ENCODE measurements at places on chromosomes 3 and 15.
A peak's percentile ranks its signal among the peaks of the same experiment; 100 is the strongest.

- peak; percentile 72 for DNase-seq
Measured at GRCh38 chr3:34132069-34132692, 333.8 kb downstream of the PDCD6IP start.

- no peak for DNase-seq
Measured at GRCh38 chr3:146903927-146904326, 298.8 kb upstream of the PLSCR5 start.

DNA sequence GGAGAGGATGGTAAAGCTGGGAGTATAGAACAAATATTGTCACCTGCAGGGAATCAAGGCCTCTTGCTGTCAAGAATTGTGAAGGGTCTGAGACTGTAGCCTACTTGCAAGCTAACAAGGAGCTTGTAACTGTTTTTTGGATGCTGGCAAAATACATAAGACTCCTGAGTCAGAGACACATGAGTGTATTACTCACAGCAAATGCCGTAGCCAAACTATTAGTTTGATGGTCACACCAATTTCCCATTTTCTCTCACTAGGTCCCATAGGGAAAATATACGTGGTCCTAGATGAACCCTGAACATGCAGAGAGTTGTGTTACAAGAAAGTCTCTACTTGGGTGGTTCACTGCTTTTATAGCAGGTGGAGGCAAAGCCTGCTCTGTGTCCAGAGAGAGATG lies 44.7 kb upstream of the LIPC start:
- DNase-seq = no peak

GRCh38 chr15:37481126-37481525 lies 380.8 kb upstream of the MEIS2 start:
- DNase-seq = no peak

GRCh38 chr3:186418671-186419145 lies 56.7 kb upstream of the DGKG start:
- DNase-seq = no peak

DNA sequence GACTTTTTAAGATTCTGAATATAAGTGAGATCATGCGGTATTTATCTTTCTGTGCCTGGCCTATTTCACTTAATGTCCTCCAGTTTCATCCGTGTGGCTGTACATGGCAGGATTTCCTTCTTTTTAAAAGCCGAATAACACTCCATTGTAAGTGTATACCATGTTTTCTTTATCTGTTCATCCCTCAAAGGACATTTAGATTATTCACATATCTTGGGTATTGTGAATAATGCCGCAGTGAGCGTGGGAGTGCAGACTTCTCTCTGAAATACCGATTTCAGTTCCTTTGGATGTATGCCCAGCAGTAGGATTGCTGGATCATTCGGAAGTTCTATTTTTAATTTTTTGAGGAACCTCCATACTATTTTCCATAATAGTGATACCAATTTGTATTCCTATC lies 136.1 kb downstream of the APBA2 start:
- DNase-seq = no peak

GRCh38 chr3:50203809-50204803 lies 965 bp upstream of the SLC38A3 start:
- no peak for DNase-seq

DNA sequence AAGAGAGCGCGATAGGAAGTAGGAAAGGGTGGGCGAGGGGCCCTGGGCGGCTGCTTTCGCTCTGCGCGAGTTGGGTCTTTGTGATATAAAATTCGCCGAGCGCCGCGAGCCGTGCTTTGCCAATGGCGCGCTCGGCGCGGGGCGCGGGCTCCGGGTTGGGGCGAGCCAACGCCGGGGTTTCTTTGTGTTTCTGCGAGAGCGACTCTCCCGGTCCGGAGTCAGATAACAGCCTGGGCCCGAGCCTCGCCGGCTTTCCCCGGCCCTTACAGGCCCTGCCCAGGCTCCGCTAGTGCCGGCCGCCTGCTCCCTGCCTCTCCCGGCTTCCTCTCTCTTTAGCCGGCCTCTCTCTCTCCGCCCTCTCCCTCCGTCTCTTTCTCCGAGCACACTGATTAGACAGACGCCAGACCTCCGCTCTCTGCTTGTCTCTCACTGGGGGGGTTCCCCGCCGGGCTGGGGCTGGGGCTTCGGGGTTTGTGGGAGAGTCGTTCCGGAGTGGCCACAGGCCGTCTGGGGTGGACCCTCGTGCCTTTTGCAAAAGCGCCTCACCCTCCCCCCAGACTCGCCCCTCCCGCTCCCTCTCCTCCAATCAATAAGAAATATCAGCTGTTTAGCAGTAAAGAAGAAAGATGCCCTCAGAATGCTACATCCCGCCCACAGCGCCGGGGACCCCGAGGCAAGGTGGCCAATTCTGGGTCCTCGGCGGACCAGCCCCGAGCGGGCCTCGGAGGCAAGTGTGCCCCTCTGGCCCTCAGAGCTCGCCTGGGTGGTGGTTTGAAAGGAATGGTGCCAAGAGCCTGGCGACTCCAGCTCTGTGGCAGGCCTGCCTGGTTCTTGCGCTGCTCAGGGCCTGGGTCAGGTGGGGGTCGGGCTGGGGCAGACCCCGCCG lies 2.9 kb downstream of the NR2F2 start:
- no peak for DNase-seq

DNA sequence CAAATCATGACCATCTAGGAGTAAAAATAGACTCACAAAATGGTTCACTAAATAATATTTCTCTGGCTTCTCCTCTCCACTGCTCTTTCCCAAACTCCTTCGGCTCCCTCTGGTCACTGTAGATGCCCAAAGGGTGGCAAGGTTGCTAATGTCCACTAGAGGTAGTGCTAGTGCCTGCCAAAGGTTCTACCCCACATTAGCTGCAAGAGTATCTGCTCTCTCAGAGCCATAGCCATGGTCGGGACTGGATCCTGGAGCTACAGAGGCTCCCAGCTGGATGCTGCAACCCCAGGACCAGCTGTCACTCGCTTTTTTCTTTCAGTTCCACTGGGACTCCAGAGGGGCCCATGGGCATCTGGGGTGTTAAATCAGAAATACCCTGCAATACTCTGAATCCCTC lies 8.5 kb downstream of the HTR3D start:
- DNase-seq = no peak

DNA sequence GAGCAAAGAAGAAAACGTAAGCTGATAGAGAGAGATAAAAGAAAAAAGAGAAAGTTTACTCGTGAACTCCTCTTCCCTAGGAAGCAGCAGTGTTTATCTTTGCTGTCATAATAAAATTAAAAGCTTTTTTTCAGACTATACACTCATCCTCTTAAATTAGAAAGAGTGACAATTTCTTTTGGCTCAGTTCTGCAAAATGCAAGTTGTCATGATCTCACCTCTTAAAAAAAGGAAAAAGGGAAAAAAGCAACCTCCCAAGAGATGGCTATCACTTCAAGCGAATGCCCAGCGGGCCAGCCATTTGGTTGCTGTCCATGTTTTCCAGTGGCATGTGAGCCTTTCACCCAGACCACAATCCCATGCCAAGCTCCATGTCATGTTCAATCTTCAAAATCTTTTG lies 7.0 kb upstream of the THBS1 start:
- DNase-seq = no peak

- no peak for DNase-seq
Measured at GRCh38 chr3:132090921-132091320, 56.1 kb upstream of the CPNE4 start.

DNA sequence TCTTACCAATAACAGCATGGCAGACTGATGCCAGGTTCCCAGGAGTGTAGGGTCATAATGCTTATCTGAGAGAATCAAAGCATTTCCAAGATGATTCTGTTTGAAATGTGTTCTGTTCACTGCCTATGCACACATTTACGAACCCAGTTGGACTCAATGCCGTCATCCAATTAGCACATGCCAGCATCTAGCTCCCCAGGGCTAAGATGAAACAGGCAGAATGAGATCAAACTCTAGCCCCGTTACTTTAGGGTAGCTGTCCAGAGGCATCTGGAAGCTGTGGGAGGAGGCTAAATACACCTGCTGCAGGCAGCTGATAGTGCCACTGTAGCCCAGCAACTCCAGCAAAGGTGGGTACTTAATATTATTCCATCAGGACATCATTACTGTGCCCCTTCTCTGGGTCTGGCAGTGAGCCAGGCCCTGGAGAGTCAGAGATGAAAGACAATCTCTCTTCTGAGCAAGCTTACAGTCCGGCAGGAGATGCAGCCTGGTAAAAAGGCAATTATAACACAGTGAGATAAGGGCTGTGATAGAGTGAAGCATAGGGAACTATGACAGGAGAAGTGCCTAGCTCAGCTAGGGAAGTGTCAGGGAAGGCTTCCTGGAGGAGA lies 156.4 kb upstream of the PPP2R3A start:
- no peak for DNase-seq

DNA sequence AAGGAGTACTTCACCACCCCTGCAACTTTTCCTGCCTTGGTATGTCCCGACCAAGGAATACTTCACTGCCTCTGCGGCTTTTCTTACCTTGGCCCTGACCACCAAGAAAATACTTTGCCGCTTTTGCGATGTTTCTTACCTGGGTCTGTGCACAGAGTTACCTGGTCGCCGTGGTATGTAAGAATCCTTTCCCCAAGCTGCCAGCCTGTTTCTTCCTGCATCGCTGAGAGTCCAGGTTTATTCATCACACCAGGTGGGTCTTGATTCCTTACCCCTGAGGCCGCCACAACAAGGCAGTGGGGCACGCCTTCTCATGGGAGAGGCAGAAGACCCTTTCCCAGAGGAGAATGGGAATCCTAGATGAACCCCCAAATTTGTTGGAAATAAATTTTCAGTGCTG lies 511.3 kb downstream of the EDEM1 start:
- DNase-seq = no peak

- DNase-seq = no peak
Measured at GRCh38 chr3:40996827-40997710, 202.2 kb upstream of the CTNNB1 start.

GRCh38 chr3:173936316-173936715 lies 538.8 kb downstream of the NLGN1 start:
- DNase-seq = no peak

- DNase-seq = peak; percentile 21
Measured at GRCh38 chr3:43024181-43024885, 45.2 kb downstream of the GASK1A start.

DNA sequence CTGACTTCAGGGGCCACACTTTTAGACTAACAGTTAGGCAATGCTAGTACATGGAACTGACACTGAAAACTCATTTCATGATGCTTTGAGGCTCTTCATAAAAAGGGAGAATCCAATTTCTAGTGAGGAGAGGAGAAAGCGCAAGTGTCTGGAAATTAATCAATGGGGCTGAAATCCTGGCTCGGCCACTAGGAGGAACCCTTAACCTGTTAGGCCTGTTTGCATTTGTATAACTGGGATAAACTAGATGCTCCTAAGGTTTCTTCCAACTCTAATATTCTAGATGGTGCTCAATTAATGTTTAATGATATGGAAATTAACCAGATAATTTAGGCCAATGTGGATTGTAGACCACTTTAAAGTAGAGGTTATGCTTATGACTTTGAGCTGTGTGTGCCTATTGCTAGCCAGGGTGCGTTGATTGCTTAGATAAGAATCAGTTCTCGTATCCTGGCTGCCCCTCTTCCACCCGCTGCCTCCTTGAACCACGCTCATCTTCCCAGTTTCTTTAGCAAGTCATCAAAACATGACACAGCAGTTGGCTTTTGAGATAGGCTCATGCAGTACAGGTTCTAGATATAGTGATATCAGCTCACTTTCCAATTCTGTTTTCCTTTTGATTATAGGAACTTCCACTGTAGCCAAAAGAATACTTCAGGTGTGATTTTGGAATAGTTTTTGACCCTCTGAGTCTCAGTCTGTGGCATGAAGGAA lies 16.8 kb upstream of the CRBN start:
- DNase-seq = peak; percentile 51

DNA sequence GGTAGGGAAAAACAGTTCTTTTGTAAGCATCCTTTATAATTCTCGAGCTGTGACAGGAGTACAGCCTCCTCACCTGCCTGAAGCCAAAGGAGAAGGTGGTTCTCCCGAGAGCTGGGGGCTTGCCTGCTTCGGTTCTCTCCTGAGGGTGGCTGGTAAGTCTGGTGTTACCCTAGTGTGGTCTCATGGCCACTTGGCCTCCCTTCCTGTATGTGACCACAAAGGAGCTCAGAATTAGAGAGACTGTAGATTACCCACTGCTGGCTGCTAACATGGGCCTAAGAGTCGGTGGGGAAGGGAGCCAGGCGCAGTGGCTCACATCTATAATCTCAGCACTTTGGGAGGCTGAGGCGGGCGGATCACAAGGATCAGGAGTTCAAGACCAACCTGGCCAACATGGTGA lies 12.6 kb downstream of the PDHB start:
- no peak for DNase-seq

DNA sequence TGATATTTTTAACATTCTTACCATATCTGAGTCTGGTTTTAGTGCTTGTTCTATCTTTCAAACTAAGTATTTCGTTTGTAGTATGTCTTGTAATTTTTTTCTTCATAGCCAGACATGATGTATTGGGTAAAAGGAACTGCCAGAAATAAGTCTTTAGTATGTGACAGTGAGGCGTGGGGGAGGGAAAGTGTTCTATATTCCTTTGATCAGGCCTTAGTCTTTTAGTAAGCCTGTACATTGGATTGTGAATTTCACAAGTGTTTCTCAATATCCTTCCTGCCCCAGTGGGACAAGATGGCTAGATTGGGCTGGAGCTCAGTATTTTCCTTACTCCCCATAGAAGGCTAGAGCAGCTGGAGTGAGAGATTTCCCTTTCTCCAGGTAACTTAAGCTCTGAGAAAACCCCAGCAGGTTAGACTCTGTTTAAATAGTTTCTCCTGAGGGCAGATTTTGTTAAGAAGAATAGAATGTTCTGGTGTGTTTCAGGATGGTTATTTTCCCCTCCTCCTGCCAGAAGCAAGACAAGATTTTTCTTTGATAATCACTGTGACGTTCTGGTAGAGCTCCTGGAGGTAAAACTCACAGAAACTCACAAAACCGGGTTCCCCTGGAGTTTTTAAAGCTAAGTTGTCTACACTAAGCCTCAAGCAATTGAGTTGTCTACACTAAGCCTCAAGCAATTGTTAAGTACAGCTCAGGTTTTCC lies 140.7 kb upstream of the ARPP21 start:
- DNase-seq = no peak

- DNase-seq = peak; percentile 79
Measured at GRCh38 chr15:30978328-30978727, 13.1 kb downstream of the MTMR10 start.

- DNase-seq = no peak
Measured at GRCh38 chr3:23389686-23390085, 186.6 kb downstream of the UBE2E2 start.
